Hematopoietic multipotent progenitor cell treated with erythropoietin and hydrocortisone succinate and interleukin-3 and kit ligand, for 6 days (in vitro differentiated cells): ENCODE measurements at places on chromosomes 5 and 9.

- DNase-seq, result peak; percentile 64
Observed at GRCh38 chr9:136700959-136701667, 11.3 kb upstream of the DIPK1B start.

GRCh38 chr9:94449486-94449885, 105.4 kb upstream of the PCAT7 start:
- DNase-seq, result peak; percentile 34

DNA sequence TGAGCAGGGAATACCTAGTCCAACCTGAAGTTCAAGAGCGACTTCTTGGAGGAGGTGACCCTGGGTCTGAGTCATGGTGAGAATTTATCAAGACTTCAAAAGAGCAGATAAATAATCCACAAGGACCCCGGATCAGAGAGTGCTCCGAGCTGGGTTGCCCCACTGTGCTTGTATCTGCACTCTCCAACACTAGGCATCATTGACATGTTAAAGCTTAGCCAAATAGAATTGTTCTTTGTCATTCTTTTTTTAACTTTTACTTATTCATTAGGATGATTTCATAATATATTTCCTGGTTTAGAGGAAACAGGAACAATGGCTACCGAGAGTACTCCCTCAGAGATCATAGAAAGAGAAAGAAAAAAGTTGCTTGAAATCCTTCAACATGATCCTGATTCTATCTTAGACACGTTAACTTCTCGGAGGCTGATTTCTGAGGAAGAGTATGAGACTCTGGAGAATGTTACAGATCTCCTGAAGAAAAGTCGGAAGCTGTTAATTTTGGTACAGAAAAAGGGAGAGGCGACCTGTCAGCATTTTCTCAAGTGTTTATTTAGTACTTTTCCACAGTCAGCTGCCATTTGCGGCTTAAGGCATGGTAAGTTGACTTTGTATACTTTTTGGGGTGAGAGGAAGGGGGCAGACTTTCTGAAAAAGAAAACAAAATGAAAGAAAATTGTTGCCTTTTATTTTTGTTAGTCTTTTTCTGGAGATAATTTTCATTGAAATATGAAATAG, at the start of gene CARD6:
TSS of gene CARD6 (plus strand) at position 300 of the 738 bp plus-strand sequence. CDS start at position 316, 16 bp downstream.
- DNase-seq, result peak; percentile 68

- no peak for DNase-seq
Observed at GRCh38 chr5:170010595-170010994, 30.3 kb upstream of the INSYN2B start.

DNA sequence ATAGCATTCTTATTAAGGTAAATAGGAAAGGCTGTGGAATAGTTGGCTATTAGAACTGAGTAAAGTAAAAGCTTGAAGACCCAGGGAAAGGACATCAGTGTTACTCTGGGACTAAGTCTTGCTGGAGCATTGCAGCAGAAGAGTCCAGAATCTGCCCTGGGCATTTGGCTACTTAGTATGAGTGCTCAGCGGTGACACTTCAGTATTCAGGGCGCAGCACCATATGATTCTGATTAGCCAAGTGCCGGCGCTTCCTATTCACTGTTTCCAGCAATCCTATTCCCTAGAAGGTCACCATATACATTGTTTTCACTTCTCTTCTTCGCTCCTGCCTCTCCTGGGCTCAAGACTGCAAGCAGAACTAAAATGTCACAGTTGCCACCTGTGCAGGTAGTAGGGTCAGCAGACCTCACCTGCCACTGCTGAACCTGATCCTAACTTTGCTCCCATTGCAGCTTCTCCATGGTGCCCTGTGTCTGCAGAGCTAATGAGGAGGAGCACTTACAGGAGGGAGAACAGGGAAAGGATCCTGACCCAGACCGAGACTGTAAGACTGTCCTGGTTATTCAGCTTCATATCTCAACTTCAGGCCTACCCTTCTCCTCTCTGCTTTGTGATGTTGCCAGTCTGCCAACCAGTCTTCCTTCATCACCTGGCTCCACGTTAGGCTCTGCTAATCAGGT, 313.6 kb upstream of the PIK3R1 start:
- no peak for DNase-seq

DNA sequence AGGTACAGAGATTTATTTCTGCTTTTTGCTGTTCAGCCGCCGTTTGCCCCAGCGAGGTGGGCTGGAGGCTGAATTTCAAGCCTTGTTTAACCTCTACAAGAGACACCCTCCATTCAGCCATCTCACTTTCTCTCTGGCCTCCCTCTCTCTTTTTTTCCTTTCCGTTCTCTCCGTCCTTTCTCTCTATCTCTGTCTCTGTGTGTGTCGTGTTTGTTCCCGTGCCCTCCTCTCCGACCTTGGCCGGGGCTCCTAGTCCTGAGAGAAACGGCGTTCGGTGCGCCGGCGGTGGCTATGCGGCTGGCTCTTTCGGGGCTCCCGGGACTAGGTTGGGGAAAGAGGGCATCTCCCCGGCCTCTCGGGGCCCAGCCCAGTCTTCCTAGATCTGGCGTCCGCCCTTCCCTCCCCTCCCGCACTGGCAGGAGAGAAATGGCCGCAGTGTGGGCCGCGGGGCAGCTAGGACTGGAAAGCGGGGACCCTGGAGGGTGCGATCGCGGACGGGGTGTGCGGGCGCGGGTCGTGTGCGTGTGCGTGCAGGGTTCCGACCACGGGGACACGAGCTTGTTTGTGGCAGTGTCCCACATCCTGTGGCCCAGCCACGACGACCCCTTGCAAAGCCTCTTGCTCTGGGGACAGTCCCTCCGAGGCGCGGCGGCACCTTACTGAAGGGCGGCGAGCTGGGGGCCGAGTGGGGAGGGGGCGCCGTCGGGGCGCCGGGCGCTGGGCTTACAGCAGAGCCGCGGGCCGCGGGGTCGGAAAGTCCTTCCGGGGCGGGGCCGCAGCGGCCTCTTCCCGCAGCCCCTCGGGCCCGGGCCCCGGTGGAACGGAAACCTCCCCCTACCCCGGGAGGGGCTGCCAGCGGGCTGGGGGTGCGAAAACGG, 5.7 kb downstream of the LHX2 start:
- DNase-seq, result no peak

DNA sequence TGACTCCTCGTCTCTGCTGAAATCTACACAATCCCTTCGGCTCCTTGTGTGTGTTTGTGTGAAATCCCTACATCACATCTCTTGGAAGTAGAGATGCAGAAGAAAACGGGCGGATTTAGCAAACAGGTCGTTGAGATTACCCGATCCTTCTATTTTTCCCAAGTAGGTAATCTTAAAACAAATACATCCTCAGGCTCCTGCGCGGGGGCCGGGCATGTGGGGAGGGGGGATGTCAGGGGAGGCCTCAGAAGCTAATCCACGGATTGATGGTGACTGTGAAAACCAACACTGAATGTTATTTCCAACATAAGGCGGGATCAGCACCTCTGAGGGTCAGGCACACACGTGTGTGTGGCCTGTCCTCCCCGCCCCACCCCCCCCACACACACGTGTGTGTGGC, 137.8 kb downstream of the ROR2 start:
- no peak for DNase-seq

- peak; percentile 7 for DNase-seq
Observed at GRCh38 chr5:76016258-76016657, 66.9 kb upstream of the SV2C start.

DNA sequence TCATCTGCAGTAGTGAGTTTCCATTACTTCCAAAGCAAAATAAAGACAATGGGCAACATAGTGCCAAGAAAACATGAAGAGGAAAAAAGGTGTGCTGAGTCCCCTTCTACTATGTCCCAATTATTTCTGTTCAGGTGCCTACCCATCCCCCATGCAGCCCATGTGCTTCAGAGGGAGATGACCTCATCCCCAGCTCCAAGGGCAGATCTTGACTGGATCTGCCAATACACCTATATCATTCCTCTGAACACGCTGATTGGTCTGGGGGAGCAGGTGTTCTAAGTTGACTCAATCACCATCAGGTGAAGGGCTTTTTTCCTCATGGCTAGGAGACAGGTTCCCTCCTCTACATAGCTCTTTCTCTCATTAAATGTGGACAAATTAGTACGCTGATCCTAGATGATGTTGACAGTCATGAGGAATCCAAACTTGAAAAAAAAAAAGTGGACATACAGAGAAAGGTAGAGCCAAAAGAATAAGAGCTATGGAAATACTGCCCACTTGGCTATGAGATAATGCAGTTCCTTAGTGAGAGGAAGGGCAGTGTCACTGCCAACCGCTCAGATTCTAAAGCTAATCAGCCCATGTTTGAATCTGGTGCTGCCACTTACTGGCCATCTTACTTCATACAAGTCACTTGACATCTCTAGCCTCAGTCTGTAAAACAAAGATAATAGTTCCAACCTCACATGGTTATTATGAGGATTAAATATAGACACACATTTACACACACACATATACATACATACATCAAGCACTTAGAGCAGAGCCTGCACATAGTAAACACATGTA, 23.1 kb downstream of the PRELID2 start:
- peak; percentile 65 for DNase-seq

DNA sequence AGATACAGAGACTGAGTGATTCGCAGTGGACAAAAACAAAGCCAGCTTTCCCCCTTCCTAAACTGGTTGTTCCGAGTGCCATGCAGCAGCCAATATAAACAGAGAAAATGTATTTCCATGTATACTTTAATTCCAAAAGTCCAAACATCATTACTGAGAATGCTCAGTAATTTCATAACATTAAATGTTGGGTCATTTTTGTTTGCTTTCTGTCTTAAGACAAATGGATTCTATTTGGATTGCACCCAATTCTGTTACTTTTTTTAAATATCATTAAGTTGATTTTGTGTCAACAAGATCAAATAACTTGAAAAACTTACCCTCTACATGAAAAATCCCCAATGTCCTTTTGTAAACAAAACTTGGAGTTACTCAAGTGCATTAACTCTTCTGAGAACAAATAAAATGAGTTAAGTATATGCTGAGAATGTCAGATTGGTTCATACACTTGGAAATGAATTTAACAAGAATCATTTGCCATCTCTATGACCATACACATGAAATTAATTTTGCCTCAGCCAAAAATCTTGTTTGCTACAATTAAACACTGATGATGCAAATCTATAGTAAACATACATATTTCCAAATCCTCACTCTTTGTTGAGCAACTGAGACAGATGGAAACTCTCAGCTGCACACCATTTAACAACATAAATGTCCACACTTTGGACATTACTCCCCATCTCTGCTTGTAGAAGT, 19.4 kb downstream of the LURAP1L start:
- DNase-seq, result no peak

DNA sequence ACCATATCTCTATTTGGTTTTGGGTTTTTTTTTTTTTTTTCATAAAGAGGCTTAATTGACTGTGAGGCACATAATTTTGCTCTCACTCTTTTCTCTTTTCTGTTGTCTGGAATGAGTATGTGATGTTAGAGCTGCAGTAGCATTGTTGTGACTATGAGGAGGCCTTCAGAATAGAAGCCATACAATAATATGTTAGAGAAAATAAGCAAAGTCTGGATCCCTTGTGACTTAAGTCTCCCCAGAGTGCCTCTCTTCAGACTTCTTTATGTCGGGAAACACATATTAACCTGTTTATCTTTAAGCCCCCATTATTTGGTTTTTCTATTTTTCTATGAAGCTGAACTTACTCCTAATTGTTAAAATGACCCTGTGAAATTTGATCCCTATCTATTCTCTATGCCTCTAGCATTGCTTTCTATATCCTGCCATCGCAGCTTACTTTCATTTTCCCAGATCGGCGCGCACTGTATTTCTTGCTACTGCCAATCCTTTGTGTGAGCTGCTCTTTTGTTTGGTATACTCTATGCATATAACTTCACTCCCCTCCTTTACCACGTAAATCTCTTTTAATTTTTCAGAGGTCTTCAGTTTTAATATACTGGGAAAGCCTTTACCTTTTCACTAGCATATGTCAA, 372.5 kb upstream of the KCNN2 start:
- no peak for DNase-seq

DNA sequence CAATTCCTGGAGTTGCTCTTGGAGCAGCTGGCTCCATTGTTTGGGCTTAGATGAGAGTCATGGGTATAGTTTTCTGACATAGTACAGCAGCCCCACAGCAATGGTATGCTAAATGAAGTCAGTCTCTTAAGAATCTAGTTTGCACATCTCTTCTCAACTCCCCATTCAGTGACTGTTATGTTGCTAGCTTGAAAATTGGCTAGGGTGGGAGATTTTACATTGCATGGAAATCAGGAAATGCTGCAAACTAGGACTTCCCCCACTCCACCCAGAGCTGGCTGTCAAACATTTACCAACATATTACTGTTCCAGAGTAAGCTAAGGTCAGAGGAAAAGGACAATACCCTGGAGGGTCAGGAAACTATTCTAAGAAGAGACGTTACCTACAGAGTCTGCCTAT, 17.6 kb upstream of the FCHO2 start:
- DNase-seq, result no peak

GRCh38 chr9:129558551-129559505, 62.1 kb downstream of the C9orf50 start:
- DNase-seq, result no peak

GRCh38 chr9:69376651-69377050, 51.6 kb downstream of the ENTREP1 start:
- no peak for DNase-seq

GRCh38 chr5:167763772-167764171, 527.7 kb upstream of the WWC1 start:
- DNase-seq, result no peak

DNA sequence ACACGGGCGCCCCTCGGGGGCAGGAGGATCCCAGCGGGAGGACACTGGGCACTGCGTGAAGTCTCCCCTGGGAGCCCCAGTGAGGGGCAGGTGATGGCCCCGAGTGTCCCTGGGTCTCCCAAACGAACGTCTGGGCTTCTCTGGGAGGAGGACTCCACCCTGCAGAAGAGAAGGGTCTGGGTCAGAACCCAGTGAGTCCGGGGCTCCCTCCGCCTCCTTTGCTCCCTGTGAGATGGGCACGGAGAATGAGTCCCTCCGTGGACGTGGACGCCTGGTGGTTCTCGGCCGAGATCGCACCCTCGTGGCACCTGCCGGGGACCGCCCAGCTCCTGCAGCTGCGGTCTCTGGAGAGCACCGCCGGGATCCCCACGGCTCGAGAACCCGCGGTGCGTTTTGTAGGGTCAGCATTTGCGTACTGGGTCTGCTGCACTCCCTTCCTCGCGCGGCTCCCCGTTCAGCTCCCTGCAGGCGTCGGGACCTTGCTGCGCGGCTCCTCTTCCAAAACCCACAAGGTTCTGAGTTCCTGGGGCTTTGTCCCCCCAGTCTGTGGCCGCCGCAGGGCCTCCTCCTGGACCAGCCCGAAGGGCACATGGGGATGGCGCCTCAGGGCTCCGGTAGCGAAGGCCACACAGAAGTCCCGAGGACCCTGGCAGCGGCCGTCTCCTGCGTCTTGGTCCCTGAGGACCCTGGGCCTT, 10.2 kb upstream of the CEP72 start:
- DNase-seq, result no peak

- no peak for DNase-seq
Observed at GRCh38 chr5:177389241-177390169, 5.3 kb downstream of the SLC34A1 start.

GRCh38 chr5:3197304-3198073, 398.1 kb upstream of the IRX1 start:
- no peak for DNase-seq

GRCh38 chr5:138824924-138825863, 49.9 kb downstream of the LRRTM2 start:
- peak; percentile 68 for DNase-seq

GRCh38 chr5:37814699-37815098, 25.1 kb downstream of the GDNF start:
- no peak for DNase-seq
